ENCODE measurements at places on chromosomes 5 and 9.

DNA sequence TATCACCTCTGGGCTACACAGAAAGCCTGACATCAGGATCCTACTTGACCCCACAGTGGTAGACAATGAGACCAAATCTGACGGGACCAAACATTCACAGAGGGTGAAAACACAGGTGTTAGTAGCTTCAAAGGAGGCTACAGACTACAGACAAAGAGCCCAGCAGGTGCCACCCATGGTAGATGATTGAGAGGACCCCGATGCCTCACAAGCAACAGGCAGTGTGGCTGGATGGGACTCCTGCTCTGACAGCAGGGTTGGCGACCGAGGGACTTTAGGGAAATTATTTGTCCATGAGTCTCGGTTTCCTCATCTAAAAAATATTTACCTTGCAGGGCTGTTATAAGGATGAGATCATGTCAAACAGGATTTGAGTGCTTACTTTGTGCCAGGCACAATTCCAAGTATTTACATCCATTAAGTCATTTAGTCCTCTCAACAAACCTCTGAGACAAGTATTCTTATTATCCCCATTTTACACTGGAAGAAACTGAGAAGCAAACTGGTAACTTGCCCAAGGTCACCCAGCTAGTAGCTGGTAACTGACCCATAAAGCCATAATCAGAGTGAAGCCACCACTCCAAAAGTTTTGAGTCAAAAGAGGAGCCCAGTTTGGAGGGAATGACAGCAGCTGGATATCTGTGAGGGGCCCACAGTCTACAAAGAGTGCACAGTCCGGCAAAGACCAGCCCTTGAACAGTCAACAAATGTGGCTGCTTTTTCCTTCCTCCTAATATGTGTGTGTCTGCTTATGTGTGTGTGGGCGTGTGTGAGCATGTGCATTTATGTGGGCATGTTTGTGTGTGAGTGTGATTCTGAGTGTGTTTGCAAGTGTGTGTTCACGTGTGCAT is 502.0 kb downstream of the BNC2 start:
- no peak for DNase-seq

GRCh38 chr5:3883040-3883439 is 287.4 kb downstream of the IRX1 start:
- no peak for DNase-seq

DNA sequence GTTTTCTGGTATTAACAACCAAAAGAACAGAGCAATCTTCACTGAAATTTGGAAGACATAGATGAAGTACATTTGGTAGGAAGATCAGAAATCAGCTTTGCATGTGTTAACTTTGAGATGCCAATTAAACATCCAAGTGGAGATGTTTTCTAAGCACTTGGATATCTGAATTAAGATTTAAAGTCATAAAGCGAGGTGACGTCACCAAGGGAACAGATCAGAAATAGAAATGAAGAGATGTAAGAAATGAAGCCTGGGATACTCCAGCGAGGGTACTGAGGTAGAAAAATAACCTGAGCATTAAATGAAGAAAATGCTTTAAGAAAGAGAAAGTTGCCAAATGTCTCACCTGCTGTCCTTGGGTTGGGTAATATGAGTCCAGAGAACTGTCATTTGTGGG is 1223.3 kb downstream of the MAT2B start:
- DNase-seq, result no peak

DNA sequence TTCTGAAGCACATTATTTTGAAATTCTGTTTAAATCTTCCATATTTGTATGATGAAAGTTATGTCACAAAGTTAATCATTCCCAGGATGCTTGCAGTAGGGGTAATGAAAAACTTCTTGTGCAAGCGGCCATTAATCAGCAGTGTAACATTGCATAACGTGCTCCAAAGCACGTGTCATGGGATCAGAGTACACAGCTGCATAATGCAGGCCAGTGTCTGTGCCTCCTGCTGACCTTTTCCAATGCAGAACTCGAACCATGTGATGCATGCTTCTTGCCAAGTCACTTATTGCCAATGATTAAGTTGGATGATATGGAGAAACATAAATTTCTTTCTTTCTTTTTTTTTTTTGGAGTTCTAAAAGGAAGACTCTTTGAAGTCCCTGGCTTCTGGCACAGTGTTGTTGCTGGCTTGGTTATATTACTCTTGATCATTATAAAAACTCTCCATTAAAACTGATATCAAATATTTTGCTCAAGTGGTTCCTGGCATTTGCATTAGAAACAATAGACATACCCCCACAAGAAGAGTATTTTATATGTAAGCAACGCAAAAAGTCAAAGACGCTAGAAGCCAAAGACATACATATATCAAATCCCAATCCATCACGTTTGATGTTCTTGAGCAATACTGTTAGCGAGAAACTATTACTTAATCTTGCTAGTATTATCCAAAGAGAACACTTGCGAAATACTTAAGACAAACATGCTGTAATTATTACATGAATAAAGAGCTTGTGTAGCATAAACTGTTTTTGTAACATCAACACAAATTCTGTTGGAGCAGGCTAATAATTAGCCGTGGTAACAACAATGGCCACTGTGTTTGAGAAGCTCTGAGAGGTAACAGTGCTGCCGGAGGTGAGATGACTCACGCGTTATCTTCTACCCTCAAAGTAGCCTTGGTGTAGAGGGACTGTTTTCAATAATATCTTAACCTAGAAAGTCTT is 164.2 kb downstream of the AUH start:
- DNase-seq, result peak; percentile 32

DNA sequence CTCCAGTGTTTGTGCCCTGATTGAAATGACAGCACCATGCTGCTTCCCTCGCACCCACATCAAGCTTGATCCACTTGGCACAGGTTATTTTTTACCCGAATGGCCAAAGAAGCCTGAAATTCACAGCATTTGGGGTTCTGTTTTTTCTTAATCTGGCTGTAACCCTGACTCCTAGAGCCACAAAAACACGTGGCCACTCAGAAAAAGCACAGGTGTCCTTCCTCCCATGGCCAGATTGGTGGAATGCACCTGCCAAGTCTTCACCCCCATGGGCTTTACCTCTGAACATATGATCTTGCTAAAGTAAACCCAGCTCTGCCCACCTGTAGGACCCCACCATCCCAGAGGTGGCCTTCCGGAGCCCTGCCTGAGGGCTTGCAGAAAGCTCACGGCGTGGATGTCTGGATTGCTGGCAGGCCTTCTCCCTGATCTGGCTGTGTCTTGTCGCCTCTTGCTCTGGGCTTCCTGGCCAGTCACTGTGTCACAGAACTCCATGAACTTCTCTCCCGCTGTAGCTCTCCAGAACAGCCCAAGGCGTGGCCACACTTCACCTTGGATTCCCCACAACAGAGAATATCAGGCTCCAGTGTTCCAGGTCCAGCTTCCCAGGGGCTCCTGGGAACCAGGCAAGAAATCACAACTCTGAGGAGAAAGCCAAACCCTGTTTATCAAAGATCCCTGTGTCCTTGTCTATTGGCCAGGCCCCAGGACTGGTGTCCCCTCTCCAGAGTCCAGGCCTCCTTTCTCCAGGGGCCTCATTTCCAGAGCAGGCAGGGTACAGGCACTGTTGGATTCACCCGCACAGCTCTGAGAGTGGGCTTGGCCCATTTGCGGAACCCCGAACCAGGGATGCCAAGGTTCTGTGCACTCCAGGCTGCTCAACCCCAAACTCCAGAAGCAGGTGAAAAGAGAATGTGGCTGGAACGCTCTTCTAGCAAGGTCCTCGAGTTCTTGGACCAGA is 272.5 kb downstream of the SYK start:
- no peak for DNase-seq

- DNase-seq, result no peak
Observed at GRCh38 chr9:114034196-114034595, 43.9 kb downstream of the AMBP start.

DNA sequence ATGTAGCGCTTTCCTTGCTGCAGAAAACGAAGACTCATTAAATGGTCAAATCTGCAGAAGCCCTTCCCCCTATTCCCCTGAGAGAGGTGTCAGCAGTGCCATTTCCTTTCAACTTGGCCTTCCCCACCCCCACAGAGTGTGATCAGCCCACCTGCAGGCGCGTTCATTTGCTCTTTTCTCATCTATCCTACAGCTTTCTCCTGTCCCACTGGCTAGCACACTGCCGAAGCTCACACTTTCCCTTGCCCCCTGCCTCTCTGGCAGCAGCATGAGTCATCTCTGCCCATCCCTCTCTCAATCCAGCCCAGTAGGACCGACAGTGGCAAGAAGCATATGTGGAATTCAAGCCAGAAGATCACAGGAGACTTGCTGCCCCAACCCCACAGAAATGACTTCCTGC is 213.8 kb downstream of the FAM114A2 start:
- DNase-seq, result no peak

DNA sequence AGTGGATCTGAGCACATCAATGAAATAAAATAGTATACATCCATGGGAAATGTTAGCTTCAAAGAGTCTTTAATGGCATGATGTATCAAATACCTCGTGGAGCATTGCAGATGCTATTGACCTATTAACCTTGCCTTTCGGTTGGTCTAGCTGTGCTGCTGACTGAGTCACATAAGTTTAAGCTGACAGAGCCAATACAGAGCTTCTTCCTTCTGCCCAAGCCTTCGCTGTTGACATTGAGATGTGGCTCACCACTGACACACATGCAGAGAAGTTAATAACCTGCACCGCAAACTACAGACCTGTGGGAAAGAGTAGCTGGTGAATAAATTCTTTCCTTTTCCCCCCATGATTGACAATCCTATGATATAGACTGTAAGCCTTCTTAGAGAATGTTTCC is 78.2 kb downstream of the LURAP1L start:
- no peak for DNase-seq

- no peak for DNase-seq
Observed at GRCh38 chr5:142506756-142507155, 179.1 kb downstream of the FGF1 start.

- DNase-seq, result no peak
Observed at GRCh38 chr5:74503-75109, 17.4 kb upstream of the PLEKHG4B start.

GRCh38 chr5:79020861-79021561 is 35.9 kb upstream of the ARSB start:
- peak; percentile 46 for DNase-seq

GRCh38 chr9:94952565-94953373 is 226.3 kb downstream of the AOPEP start:
- peak; percentile 7 for DNase-seq

DNA sequence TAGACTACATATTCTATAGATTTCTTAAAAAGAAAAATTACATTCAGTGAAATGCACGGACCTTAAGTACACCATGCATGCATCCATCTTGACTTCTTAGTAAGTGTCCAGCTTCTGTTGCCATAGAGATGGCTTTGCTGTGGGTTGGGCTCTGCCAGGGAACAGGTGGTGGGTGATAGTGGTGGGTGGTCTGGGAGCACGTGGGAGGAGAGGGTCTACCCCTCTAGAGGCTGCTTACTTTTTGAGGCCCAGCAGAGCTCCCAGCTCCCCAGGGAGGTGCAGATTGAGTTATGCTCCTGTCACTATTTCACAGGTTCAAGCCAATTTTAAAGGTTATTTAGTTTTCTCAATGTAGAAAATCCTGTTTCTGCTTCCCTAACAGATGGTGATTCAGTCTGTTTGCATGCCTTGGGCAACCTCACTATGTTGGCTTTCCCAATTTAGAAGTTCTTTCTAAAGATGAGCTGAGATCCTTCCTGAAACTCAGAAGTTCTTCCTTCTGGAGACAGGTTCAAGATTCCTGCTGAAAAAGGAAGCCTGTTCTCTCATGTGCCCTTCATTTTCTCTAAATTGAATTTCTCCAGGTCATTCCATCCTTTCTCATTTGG is 107.4 kb upstream of the LHFPL2 start:
- DNase-seq, result no peak

DNA sequence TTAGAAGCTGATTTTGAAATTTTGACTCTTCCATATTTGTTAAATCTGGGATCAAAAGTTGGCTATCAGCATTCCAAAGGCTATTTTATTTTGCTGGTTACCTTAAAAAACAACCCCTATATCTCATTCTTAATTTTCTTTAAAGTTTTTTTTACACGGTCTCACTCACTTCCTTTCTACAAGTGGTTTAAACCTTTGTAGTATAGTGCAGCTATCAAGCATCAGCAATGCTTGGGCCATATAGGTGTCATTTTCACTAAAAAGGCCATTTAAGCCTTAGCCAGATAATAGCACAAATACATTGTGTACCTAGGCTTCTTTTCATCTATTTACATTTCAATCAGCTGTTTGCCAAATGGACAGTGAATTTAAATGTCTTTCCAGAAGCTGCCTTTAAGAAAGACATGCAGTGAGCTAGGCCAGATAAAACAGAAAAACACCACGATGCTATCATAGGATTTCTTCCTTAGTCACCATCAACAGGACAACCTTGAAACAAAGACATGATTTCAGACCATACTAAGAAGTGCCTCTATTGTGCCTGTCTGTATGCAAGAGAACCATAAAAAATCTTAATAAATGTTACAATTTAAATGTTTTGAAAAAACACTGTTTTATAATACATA is 104.2 kb downstream of the RAPGEF6 start:
- no peak for DNase-seq

DNA sequence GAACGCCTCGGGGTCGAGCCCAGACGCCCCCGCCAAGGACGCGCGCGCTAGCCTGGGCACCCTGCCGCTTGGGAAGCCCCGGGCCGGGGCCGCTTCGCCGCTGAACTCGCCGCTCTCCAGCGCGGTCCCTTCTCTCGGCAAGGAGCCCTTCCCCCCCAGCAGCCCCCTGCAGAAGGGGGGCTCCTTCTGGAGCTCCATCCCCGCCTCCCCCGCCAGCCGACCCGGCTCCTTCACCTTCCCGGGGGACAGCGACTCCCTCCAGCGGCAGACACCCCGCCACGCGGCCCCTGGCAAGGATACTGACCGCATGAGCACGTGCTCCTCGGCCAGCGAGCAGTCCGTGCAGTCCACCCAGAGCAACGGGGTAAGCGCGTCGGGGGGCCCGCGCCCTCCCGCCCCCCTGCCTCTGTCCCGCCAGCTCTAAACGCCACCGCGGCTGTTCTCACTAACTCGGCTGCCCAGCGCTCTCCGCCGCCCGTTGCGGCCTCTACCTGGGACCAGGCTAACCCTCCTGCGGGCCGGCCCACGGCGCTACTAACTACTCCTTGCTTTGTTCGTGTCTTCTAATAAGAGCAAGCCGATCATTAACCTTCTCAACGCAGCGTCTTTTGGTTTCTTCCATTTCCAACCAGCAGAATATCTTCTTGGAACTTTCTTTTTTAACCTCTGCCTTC is 93.6 kb upstream of the OTULINL start:
- no peak for DNase-seq

DNA sequence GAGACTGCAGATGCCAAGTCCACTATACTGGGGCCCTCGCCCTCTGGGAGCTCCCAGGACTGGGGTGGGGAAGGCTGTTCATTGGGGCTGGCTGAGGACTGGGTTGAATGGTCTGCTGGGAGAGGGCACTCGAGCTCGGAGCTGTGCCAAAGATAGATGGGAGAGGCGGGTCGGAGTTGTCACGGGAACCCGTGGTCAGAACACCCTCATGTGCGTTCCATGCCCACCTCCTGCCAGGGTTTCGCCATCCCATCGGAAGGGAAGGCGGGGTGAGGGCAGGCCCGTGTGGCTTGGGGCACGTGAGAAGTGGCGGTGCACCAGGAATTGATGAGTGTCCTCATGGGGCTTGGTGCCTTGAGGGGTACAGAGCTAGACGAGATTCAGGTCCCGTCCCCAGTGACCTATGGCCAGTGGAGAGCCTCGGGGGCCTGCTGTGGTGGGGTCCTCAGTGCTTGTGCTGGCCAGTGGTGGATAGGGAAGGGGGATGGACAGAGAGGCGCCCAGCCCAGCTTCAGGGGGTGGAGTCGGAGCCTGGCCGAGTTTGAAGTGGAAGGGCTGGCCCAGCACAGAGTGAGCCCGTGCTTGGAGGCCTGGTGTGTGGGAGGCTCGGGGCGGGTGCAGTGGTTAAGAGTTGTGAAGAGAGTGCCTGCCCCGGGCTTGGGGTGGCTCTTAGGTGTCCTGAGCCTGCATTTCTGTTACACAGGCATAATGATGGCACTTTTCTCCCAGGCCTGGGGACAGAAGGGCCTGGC is 4.3 kb downstream of the CACFD1 start:
- DNase-seq, result no peak

- no peak for DNase-seq
Observed at GRCh38 chr9:137030538-137031527, 1.1 kb downstream of the FUT7 start.
